ENCODE measurements at places on chromosomes 3 and 15.

DNA sequence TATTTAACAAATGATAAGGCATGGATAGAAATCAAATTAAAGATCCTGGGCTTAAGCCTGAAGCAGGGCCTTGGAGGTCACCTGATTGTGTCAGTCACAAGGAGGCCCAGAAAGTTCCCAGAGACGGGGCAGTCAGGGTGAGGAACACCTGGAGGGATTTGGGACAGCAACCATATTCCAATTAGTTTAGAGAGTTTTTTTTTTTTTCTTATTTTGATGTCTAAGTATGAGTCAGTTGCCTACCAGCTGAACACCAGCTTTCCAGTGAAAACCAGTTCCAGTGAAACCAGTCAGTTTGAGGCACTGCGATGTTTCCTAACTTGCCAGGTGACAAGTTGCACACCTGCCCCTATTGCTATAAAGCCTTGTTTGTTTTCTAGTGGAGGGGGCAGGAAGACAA is 350.7 kb upstream of the AZI2 start:
- DNase-seq: no peak

- no peak for DNase-seq
These were observed 18.1 kb upstream of the TMEM40 start for GRCh38 chr3:12777171-12777570.

DNA sequence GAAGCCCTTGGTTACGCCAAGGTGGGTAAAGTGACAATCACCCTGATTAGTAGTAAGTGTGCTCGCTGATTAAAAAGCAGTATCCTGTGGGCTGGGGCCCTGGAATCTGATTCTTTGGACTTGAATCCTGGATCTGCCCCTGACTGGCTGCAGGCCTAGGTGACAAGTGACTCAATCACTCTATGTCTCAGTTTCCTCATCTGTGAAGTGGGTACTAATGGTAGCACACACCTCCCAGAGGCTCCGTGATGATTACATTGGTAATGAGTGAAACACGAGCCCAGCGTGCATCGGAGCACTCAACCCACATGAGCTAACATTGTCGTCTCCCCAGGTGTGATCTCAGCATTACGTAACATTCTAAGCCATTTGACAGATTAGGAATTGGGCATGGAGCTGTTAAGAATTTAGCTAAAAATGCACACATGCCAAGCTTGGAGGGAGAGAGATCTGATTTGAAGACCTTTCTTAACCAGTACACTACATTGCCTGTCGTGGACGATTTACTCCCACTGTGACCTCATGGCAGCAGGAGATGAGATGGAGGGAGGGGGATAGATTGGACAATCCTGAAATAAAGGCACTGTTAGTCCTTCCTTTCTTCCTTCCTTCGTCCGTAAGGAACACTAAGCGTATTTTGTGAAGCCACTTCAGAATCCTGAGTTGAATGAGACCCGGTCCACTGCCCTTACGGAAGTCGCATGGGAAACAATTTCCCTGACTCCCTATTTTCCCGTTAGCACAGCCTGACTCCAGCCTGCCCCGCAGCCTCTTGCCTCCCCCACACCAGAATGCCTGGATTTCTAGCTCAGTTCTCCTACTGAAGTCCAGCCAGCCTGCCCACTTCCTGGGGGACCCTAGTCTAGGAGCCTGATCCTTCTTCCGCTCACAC is 32.1 kb downstream of the MGLL start:
- no peak for DNase-seq

- no peak for DNase-seq
These were observed 1043.6 kb downstream of the TUSC7 start for GRCh38 chr3:117752984-117753717.

- DNase-seq: no peak
These were observed 8.6 kb upstream of the TP63 start for GRCh38 chr3:189622629-189623028.

DNA sequence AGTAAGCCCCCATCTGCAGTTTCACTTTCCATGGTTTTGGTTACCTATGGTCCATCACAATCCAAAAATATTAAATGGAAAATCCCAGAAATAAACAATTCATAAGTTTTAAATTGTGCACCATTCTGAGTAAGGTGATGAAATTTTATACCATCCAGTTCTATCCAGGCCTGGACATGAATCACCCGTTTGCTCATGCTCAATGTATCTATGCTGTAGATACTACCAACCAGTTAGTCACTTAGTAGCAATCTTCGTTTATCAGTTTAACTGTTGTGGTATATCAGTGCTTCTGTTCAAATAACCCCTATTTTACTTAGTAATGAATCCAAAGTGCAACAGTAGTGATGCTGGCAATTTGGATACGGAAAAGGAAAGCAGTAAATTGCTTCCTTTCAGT is 381.9 kb upstream of the AGTR1 start:
- DNase-seq: no peak

- no peak for DNase-seq
These were observed 18.2 kb upstream of the EOGT start for GRCh38 chr3:69031635-69032034.

DNA sequence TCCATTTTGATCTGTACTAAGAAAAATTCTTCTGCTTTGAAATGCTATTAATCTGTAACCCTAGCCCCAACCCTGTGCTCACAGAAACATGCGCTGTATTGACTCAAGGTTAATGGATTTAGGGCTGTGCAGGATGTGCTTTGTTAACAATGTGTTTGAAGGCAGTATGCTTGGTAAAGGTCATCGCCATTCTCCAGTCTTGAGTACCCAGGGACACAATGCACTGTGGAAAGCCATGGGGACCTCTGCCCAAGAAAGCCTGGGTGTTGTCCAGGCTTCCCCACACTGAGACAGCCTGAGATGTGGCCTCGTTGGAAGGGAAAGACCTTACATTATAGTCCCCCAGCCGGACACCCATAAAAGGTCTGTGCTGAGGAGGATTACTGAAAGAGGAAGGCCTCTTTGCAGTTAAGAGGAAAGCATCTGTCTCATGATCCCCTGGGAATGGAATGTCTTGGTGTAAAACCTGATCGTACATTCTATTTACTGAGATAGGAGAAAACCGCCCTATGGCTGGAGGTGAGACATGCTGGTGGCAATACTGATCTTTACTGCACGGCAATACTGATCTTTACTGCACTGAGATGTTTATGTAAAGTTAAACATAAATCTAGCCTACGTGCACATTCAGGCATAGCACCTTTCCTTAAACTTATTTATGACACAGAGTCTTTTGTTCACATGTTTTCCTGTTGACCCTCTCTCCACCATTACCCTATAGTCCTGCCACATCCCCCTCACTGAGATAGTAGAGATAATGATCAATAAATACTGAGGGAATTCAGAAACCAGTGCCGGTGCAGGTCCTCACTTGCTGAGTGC is 6.3 kb downstream of the PIGZ start:
- no peak for DNase-seq

- DNase-seq: no peak
These were observed 2.5 kb downstream of the SLC22A13 start for GRCh38 chr3:38268087-38268486.

All from stimulated activated CD8-positive, alpha-beta memory T cell treated with anti-CD3 and anti-CD28 coated beads, Interleukin-4, amount 100 ng/mL, for 4 hours (primary cell).